ENCODE measurements at places on chromosomes 7 and 10. TPM values are rescaled to one million over a fixed set of nuclear protein-coding genes. Genes with fewer than 3 reads are reported as not detected.

Gene ACBD5
- 6.1 TPM for polyA plus RNA-seq

Gene BRAF
- 15.1 TPM for polyA plus RNA-seq

- DNase-seq: no peak
Measured at GRCh38 chr10:117619223-117619622, 76.7 kb downstream of the EMX2 start.

- no peak for DNase-seq
Measured at GRCh38 chr7:100711369-100711768, 5.4 kb downstream of the POP7 start.

DNA sequence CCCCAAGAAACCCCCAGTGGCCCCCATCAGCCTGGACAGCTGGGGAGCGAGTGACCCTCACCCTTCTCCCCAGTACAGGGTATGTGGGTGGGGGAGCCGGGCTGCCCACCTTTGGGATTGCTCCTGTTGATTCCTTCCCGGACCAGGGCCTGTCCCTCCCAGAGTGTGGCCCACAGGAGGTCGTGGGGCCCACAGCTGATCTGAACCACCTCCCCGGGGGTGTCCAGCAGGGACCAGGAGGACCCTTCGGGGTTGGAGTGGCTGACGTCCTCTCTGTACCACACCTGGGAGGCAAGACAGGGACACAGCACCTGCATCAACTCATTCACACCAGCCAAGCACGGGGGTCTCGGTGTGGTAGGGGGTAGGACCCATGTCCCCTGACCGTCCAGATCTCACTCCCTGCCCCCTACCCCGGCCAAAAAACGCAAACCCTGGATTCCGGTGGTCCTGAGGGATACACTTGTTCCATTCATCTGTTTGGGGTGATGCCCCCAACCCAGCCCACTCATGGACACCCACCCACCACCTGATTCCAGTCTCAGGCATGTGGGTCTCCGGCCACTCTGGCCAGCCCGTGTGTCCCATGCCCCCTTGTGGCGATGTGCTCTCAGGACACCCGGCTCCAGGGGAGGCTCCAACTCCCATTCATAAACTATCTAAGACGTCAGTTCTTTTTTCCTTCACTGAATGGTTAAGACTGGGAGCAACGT is 10.9 kb downstream of the TECPR1 start:
- peak; percentile 66 for DNase-seq

Data from K562 (cell line).